Fibroblast of skin of abdomen (primary cell): ENCODE measurements at places on chromosomes 5 and 9.
A peak's percentile ranks its signal among the peaks of the same experiment; 100 is the strongest.

GRCh38 chr9:22175972-22176545 lies 167.0 kb upstream of the CDKN2B start:
- no peak for DNase-seq

DNA sequence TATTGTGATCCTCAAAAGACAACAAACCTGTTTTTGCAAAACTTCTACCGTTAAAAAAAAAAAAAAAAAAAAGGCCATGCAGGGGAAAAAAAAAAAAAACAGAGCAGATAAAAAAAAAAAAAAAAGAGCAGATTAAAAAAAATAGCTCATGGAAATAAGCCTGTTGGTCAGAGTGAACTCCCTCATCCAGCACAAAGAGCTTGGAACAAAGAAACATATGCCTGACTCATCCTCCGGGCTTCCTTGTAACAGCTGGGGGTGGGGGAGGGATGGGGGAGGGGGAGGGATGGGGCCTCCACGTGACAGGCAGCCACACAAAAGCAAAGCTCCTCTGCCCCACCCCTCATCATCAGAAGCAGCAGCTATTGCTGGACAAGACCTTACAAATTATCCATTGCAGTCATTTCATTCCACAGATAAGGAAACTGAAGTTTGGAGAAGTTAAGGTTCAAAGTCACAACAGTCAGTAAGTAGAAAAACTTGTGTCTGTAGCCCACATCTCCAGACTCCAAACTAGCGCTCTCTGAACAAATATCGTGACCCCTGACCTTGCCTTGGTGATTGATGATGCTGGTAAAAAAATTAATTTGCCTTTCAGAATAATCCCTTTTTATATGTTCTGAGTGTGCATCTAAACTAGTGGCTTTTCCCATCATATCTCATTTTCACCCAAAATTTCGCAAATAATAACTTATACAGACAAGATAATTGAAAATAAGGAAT lies 38.9 kb downstream of the SLC35D2 start:
- DNase-seq = peak; percentile 93

- no peak for DNase-seq
These were observed 164.0 kb downstream of the GHR start for GRCh38 chr5:42587096-42587723.

DNA sequence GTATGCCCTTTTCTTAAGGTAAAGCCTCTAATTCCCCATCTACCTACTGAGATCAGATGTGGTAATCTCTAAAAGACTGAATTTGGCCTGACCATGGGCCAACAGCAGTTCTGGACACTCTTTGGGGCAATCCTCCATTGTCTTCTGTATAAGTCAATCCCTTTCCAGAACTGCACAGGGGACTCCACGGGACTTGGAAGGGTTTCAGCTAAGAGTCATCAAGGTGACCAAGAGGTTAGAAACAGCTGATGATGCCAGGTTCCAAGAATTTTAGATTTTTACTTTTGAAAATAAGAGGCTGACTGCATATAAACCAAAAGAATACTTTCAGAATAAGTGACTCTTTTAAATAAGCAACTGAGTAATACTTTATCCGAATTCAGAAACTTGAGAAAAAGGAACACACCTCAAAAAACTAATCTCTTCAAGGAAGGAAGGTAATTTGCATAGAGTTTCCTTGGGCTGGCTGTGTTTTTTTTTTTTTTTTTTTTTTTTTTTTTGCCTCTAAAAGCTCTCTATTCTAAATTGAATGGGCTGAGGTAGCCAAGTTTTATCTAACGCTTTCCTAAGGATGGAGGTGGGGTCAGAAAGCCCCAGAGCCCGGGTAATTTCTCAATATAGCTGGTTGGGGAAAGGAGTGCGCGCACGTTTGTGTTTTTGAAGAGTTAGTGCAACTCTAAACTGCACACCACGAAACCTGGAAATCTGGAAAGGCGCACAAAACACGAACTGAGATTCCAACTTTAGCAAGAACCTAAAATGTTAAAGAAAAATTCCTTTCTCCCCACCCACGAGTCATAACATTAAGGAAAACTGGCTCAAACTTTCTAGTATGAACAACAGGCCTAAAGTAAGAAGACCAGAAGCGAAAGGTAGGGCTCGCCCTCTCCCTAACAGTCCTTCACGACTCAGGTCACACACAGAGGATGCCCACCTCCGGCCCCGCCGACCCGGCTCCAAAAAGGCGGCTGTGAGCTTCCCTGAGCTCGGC lies 1.3 kb downstream of the VCP start:
- DNase-seq = no peak

DNA sequence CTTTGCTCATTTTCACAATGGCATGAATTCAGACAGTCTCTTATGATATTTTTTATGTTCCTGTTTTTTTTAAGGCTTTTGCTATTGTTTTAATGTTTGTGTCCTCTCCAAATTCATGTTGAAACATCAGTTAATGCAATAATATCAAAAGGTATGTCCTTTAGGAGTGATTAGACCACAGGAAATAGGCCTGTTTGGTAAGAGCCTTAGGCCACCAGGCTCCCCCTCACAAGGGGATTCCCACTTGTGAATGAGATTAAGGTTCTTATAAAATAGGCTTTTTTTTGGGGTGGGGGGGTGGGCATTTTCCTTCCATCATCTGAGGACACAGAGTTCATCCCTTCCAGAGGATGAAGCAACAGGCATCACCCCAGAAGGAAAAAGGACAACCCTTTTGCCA lies 2074.2 kb upstream of the C9orf72 start:
- DNase-seq = no peak

- DNase-seq = no peak
These were observed 15.9 kb downstream of the LRRC70 start for GRCh38 chr5:62594364-62594984.

DNA sequence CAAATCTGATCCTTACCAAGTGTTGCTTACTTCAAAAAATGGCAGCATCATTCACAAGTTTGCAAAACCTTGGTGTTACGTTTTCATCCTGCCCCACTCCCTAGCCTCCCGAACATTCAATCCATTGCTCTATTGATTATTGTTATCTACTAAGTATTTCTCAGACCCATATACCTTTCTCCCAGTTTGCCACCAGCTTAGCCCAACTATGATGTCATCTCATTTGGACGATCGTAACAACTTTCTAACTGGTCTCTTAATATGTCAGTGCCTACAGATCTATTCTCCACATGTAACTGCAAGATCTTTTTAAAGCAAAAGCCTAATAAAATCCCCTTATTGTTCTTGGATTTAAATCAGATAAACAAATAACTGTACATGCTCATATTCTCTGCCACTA lies 497.1 kb upstream of the EDIL3 start:
- DNase-seq = no peak

DNA sequence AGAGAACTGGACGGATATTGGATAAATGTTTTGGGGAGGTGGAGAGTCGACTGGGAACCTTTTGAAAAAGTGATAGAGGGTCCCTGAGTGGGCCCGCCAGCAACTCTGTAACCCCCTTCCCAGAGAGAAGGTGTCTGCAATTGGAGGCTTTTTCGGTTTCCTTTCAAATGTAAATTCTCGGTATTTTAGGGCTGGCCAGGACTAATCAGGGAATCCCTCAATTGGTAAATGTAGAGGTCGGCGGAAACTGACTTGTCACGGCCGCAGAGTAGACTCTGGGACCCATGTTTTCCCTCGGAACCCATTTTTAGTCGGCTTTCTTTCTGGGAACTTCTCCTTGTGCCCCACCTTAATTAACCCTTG lies 524 bp downstream of the CCNB1 start:
- no peak for DNase-seq

GRCh38 chr5:3000631-3001030 lies 249.2 kb upstream of the IRX2 start:
- DNase-seq = no peak
